ENCODE measurements at places on chromosomes 6 and 20.

- no peak for DNase-seq
Measured at GRCh38 chr20:49482621-49483017, at the start of gene KCNB1. KCNB1 (minus strand) TSS chr20:49482668; CDS start chr20:49482480, 188 bp downstream.

DNA sequence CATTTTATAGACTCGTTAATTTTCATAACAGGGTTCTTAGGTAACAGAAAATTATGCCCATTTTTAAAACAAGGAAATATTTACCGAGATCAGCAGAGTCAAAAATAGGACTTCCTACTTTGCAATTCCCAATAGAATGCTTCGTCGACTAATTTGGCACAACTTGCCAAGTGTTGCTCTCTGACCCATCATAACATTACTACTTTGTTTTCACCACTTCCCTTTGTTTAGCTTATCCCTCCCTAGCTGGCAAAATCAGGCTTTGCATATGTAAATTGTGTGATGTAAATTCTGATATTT, 914 bp upstream of the RANBP9 start:
- no peak for DNase-seq

- no peak for DNase-seq
Measured at GRCh38 chr6:76416821-76417605, 344.6 kb upstream of the IMPG1 start.

DNA sequence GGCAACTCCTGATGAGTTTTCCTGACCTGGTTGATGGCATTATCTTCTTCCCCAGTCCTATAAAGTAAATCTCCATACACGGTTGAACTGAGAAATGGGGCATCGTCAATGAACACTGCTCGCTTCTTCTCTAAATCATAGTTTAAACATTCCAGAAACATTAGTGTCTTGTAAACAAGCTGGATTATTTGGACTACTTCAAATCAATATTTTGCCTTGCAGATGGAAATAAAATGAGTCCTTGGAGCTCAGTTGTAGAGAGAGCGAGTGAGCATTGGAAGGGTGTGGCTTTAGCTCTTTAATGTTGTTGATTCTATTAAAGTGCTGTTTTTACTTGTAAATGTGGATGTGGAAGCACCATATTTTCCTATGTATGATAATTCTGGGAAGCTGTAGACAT, 18.4 kb downstream of the C6orf89 start:
- no peak for DNase-seq

DNA sequence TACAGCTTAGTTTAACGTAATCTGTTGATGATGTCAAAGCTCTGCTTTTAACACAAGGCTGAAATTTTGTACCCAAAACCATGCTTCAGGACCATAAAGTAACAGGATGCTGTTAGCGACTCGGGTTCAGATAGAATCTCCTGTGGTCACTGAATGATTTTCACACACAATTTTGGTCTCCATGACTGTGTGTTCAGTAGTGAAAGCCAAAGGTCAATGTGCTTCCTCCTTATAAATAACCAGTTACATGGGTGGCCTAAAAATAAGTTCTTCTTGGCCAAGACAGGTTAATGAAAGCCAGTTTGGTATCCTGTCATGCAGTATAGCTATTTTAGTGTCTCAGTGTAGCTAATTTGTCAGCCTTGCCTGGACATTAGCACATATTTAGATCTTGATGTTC, 19.1 kb upstream of the LOC128125822 start:
- DNase-seq: no peak
